ENCODE measurements at places on chromosomes 11 and 22.

GRCh38 chr22:20413217-20414058 is 19.5 kb downstream of the ZNF74 start:
- ATAC-seq = no peak

GRCh38 chr22:49087198-49087597 is 740.5 kb downstream of the BRD1 start:
- ATAC-seq = no peak

DNA sequence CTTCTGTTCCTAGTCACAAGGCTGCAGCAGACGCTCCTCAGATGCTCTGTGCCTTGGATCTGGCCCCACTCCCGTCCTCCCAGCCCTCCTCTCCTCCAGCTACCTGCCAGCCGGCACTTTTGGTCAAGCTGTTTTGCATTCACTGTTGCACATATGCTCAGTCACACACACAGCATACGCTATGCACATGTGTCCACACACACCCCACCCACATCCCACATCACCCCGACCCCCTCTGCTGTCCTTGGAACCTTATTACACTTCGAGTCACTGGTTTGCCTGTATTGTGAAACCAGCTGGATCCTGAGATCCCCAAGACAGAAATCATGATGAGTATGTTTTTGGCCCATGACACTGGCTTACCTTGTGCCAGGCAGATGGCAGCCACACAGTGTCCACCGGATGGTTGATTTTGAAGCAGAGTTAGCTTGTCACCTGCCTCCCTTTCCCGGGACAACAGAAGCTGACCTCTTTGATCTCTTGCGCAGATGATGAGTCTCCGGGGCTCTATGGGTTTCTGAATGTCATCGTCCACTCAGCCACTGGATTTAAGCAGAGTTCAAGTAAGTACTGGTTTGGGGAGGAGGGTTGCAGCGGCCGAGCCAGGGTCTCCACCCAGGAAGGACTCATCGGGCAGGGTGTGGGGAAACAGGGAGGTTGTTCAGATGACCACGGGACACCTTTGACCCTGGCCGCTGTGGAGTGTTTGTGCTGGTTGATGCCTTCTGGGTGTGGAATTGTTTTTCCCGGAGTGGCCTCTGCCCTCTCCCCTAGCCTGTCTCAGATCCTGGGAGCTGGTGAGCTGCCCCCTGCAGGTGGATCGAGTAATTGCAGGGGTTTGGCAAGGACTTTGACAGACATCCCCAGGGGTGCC is 109.8 kb downstream of the BCR start:
- ATAC-seq = peak; percentile 25

DNA sequence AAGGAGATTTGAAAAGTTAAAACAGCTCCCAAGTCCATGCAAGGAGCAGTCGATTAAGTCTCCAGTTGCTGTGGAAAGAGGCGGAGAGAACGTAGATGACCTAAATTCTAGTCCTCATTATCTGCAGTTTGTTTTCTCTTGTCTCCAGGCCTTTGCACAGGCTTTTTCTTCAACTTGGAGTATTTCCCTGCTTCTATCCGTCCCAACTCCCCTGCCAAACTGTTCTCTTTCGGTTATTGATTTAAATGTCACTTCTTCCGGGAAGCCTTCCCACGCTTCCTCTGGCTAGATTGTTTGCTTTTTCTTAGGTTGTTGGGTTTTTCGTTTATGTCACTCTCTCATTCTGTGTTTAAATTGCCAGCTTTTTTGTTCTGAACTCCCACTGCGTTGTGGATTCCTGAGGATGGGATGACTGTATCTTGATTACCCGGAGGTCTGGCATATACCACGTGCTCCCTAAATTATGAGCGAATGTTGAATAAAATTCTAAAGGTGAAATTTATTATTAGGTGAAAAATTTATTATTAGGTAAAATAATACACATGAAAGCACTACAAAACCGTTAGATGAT is 463 bp downstream of the TMEM126B start:
- ATAC-seq = peak; percentile 5

GRCh38 chr11:13763341-13763740 is 94.9 kb downstream of the FAR1 start:
- ATAC-seq = no peak

DNA sequence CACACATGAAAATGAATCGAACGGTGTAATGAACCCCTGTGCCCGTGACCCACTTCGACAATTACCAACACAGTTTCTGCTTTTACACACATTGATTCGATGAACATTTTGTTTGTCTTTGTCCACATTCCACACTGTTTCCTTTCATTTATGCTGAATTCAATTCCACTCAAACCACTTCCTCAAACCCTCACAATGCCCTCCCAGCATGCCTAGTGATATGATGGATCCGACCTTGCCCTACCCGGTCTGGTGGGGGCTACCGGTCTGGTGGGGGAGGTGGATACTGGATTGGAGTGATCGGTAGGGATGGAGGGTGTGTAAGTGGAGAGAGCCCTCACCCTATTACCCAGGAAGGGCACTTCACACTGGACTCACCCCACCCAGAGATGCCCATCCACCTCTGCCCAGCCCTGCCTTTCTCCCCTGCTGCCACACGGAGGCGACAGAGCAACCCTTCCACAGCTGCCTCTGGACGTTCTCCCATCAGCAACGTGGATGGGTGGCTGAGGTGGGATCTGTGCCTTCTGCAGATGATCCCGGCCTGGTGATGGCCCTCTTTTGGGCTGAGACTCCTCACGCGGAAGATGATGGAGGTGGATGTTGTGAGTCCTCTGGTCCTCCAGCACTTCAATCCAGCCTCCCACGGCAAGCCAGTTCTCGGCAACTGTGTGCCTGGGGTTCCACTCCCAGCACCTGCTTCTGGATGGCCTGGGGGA is 33.0 kb upstream of the P2RY2 start:
- ATAC-seq = peak; percentile 75

- ATAC-seq = no peak
These were observed 38.6 kb upstream of the PDE2A start for GRCh38 chr11:72712841-72713240.

GRCh38 chr11:58813693-58814092 is 30.8 kb downstream of the GLYATL2 start:
- no peak for ATAC-seq

Measured in activated CD4-positive, CD25-positive, alpha-beta regulatory T cell treated with anti-CD3 and anti-CD28 coated beads, Interleukin-2, amount 50 U/mL, for 24 hours (primary cell).